Body of pancreas (tissue), 4 donors: ENCODE measurements at places on chromosomes 13 and 19. TPM values are rescaled to one million over a fixed set of nuclear protein-coding genes. Genes with fewer than 3 reads are reported as not detected.

The APOC1 gene
- total RNA-seq: 24.1 TPM

- no peak for DNase-seq
Measured at GRCh38 chr13:26067601-26068000, 15.8 kb upstream of the SHISA2 start.

- no peak for DNase-seq
Measured at GRCh38 chr19:23673132-23673531, 13.9 kb downstream of the ZNF675 start.

GRCh38 chr13:106306748-106307277 is 228.6 kb downstream of the EFNB2 start:
- DNase-seq: no peak

DNA sequence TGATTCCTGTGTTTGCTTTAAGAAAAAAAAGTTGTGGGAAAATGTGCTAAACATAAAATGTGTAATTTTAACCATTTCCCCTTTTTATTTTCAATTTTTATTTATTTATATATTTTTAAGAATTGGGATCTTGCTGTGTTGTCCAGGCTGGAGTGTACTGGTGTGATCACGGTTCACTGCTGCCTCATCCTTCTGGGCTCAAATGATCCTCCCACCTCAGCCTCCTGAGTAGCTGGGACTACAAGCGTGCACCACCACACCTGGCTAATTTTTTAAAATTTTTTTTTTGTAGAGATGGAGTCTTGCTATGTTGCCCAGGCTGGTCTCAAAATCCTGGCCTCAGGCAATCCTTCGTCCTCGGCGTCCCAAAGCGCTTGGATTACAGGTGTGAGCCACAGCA is 19.0 kb downstream of the CACNG6 start:
- no peak for DNase-seq

DNA sequence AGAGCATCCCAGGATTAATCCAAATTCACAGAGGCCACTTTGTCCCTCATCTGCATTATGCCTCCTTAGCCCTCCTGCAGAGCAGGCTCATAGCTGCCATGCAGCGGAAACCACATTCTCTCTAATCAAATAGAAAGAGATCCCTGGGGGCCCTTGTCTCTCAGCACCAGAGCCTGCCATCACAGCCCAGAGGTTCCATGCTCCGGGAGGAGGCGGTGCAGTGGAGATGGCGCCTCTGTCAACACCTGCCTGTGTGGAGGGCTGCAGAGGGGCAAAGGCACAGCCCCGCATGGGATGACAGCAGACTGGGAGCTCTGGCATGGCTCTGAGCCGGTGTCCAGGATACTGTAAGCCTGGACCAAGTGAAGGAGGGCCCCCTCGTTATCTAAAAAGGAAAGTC is 111.3 kb downstream of the SLC7A1 start:
- no peak for DNase-seq

- peak; percentile 65 for DNase-seq
Measured at GRCh38 chr13:41312176-41312500, 1.1 kb downstream of the NAA16 start.

- DNase-seq: no peak
Measured at GRCh38 chr19:29530540-29531457, 5.0 kb downstream of the VSTM2B start.

- peak; percentile 76 for DNase-seq
Measured at GRCh38 chr13:73765651-73766384, 368.4 kb downstream of the KLF12 start.

DNA sequence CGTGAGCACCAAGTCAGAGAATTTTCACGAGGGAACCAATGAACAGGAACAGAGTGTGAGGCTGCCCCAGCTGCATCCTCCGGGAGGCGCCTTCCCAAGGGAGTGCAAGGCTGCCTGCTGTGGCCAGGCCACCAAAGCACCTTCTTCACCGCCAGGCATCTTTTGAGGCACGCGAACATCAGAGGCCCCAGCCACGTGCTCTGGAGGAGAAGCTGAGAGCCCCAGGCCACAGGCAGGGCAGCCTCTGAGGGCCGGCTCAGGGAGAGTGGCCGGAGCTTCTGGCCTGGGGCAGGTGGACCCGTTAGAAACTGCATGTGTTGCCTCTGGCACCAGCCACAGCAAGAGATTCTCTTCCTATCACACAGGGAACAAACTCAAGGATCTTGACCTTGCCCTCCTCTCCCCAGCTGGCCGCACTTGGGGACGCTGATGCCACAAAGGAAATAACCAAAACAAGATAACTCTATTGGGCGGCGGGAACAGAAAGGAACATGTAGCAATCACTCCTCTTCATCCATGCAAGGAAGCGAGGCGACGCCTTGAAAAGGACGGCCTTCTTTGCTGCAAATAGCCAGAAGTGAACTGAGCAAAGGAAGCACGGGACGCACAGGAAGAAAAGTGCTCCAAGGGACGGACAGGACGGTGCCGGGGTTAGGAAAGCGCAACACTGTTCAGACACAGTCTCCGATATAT is 19.9 kb downstream of the GAS6 start:
- DNase-seq: peak; percentile 6

The PRKCG gene
- total RNA-seq: 0.26 TPM

The CBARP gene
- 0.33 TPM for total RNA-seq

DNA sequence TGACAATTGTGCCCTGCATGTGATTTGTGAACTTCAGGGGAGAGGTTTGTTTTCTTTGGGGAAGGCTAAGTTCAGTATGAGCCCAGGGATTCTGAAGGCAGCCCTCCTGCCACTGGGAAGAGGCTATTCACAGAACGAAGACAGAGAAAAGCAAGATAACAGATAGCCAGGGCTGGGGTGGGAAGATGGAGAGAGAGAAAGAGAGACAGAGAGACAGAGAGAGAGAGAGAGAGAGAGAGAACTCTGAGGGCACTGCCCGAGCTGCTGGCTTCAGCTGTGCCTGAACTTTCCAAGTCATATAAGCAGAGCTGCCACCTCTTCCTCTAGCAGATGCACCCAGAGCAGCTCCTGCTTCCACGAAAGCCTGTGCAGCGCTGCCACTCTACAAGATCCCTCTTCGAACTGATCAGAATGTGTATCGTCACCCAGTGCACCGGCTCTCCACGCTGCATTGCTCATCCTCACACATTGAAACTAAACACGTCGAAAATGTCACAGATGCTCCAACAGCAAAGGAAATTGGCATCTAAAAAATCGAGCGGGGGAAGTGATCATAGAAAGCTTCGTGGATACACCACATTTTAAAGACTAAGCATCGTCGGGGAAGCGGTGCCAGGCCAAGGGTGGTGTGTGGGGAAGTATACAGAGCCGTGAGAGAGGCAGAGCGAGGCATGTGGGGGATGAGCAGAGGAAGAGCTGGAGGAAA is 81.8 kb upstream of the SIAH3 start:
- DNase-seq: no peak

The ZNF43 gene
- total RNA-seq: 9.6 TPM

GRCh38 chr13:99657848-99658260 is 156.6 kb downstream of the TM9SF2 start:
- DNase-seq: peak; percentile 22

The EGLN2 gene
- total RNA-seq: 50.8 TPM

DNA sequence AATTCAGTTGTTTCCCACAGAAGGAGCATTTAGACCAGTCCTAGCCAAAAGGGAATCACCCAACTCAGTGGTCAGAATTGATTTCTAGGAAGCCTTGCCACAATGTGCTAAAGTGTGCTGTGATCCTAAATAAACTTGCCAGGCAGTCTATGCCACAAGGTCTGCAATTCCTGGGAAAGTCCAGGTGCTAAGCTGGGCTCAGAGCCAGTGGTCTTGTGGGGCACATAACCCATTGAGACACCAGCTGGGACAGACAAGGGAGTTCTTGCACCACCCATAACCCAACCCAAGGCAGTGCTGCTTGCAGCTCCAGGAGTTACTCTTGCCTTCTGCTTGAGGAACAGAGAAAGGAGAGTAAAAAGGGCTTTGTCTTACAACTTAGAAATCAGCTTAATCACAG is 489.5 kb upstream of the SPRY2 start:
- DNase-seq: peak; percentile 78

DNA sequence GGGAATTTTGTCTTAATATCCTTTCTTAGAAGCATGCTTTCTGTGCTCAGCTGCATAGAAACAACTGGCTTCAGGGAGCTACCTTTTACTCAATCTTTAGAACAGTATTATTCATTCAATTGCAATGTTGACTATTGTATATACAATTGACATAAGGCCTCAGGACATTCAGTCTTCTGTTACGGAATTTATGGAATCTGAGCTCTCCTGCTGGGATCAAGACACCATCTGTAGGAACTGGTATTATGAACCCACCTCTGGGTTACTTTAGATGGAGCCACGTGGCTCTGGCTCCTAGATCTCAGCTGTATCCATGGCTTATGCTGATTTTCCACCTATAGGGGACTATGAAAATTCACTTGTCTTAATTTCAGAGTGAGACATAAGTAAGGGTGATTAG is 716.2 kb upstream of the GPC6 start:
- no peak for DNase-seq

- no peak for DNase-seq
Measured at GRCh38 chr19:38833092-38833425, 1.5 kb upstream of the ECH1 start.

The IGSF23 gene
- not detected for total RNA-seq

DNA sequence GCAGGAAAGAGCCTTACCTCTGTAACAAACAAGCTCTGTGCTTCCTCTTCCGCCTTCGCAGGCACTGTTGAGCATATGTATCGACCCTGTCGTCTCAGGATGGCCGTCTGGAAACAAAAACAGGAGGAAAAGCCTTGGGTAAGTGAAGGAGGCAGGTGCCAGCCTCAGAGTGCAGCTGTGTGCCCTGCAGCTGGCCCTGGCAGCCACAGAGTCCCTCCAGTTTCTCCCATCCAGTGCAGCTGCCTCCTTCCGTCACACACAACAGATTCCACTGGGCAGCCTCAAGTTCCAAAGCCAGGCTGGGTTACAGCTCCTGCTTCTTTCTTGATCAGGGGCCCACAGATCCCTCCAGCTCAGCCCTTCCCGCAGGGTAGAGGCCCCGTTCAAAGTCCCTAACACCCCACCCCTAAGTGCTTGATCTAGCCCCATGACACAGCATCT is 47.7 kb downstream of the DOCK9 start:
- DNase-seq: no peak

The EPSTI1 gene
- 1.6 TPM for total RNA-seq

DNA sequence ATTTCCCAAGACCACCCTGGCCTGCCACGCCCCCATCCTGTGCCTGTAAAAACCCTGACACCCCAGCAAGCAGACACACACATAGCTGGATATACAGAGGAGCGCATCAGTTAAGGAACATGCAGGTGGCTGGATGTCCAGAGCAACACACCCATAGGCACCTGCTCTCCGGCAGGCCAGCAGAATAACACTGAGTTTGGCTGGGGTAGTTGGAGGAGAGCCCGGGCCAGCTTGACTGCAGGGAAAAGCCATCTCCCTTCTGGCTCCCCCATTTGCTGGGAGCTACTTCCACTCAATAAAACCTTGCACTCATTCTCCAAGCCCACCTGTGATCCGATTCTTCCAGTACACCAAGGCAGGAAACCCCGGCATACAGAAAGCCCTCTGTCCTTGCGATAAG is 8.9 kb downstream of the RASL11A start:
- DNase-seq: no peak

DNA sequence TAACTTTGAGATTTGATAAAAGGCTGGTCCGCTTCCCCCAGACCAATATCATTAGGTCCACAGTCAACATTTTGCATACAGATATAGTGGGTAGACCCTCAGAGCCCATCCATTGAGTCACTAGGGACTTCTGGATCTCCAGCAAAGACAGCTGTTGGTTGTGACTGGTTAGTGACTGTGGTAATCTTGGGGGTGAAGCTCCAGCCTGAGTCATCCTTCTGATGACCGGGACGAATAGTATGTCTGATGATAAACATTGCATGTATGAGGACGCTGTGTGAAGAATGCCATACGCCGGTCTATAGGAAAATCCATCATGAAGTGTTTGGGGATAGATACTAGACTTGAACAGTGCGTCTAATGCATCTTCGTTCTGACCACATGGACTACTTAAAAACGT is 307.0 kb downstream of the UQCRFS1 start:
- DNase-seq: no peak

- peak; percentile 73 for DNase-seq
Measured at GRCh38 chr19:9586764-9587163, 2.5 kb upstream of the ZNF121 start.

DNA sequence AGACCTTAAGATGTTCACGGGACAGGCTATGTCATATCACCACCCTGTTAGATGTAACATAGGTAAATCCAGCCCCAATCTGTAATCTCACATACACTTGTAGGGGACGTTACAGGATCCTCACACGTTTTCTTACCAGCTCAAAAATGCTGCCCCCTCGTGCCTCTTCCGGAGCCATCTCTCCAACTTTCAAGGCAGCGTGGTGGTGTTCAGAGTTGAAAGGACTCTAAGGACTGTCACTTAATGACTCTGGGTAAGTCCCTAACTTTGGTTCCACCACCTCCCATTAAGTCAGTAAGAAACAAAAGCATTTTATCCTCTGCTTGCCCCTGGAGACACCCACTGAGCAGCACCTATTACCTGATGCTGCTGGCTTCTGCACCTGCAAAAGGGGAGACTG is 4.4 kb downstream of the MED26 start:
- no peak for DNase-seq

The HAUS5 gene
- 9.6 TPM for total RNA-seq

- no peak for DNase-seq
Measured at GRCh38 chr13:33410619-33411018, 125.1 kb upstream of the STARD13 start.

DNA sequence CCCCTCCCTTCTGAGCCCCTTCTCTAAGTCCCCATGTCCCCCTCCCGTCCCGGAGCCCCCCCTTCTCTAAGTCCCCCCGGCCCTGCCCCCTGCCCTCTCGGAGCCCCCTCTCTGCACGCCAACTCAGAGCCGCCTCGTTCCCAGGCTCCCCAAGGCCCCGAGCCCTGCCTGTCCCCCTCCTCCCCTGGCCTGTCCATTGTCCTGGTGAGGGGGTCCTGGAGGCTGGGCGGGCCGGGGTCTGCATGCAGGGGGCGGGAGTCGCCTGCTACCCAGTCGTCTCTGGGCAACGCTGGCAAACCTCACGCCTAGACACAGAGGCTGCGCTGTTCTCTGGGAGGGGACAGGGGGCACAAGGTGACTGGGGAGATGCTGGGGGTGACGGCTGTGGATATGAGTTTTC is 39.2 kb upstream of the SEMA6B start:
- DNase-seq: no peak

GRCh38 chr19:56297010-56297409 is 17.6 kb downstream of the ZSCAN5A start:
- no peak for DNase-seq

The ZNF135 gene
- 4.9 TPM for total RNA-seq
